ENCODE measurements at places on chromosomes 16 and 17.

GRCh38 chr17:40659911-40660310 lies 5.1 kb downstream of the KRT222 start:
- no peak for DNase-seq

DNA sequence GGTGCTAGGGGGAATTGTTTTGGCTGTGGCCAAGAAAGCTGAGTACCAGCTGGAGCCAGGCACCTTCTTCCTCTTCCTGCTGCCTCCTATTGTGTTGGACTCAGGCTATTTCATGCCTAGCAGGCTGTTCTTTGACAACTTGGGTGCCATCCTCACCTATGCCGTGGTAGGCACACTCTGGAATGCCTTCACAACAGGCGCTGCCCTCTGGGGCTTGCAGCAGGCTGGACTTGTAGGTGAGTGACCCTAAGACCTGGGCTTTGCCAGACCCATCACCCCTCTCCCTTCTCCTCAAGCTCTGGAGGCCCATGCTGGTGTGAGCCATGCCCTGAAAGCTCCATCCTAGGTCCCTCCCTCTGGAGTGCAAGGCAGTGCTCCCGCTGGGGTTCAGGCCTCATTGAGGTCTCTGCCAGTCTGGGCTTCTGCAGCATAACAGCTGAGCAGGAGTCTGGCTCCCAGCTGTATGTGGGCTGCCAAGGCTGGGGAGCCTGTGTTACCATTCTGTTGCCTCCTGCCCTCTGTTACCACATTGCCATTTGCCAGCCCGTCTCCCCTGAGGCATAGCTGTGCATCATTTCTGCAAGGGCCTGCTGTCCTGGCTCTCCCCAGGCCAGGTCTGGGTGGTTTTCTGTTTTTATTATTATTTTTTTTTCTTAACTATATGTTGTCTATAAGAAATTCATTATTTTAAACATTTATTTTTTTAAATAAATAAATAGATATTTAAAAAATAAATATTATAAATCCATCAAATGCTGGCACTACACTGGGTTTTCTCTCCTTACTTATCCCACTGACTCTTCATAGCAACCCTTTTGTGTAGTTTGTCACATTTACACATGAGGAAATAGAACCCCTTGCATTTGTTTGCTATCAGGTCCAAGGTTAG lies 4.1 kb downstream of the SLC9A5 start:
- no peak for DNase-seq

DNA sequence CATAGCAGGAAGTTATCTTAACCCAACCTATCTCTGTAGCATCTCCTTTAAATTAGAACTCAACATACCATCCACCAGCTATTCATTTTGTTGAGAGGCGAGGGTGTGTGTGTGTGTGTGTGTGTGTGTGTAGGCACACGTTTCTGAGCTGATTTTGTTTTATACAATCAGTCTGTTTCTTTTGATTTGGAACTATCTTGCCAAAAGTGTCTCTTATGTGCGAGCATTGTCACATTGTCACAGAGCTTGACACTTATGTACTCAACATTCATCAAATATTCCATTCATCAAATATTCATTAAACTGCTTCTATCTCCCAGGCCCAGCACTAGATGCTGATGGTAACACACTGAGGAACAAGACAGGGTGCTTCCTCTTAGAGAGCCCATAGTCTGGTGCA lies 180.4 kb downstream of the HAPSTR1 start:
- no peak for DNase-seq

DNA sequence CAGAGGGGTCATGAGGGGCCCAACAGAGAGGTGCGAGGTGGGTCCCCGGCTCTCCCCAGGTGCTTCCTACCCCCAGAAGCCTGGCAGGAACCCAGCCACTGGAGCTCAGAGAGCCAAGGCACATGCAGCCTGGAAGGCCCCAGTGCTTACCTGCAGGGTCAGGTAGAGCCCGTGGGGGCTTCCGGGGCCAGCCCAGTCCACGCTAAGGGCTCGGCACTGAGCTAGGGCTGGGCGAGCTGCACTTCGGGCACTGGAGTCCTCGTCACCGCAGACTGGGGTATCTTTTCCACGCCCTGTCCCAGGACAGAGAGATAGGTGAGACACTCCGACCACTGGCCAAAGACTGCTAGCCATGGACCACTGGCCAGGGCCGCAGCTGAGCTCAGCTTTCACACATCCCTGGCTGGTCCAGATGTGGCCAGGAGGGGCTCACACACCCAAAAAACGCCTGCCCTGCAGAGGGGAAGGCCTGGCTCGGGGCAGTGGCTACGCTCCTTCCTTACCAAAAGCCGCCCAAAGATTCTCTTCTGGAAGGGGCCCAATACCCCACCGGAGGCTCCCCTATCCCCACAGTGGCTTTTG lies 7.4 kb downstream of the KIFC3 start:
- no peak for DNase-seq

- DNase-seq, result peak; percentile 77
These were observed 9.1 kb upstream of the PPP1R1B start for GRCh38 chr17:39617446-39618245.

DNA sequence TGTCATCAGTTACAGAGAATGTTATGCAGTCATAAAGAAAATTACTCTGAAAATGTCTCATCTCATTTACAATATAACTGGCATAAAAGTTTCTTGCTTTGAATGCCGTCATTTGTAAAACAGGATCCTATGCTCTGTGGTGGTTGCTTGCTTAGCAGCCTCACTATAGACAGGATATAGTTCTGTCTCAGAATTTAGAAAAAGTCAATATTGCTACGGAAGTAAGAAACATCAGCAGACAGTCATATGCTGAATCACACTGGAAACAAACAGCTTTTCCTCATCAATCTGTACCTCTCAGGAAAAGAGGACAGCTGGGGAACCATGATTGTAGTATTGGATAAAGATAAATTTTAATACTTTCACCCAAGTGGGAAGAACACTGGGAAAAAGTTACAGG lies 105.5 kb downstream of the MYO1D start:
- no peak for DNase-seq

DNA sequence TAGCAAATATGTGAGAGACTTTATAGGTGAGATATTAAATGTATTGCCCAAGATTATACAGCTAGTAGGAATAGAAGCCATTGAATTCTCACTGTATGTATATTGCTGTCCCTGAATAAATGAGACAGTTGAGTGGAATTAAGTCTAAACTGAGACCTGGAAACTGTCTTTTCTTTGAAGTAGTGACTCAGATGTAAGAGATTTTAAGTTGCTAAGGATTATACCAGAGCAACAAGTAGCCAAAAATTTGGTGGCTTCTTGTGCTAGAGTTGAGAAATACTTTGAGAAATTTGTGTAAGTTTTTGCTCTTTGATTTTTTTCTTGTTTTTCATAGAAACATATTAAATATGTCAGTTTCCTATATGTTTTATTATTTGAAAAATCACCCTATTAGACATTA lies 58.7 kb downstream of the TANC2 start:
- no peak for DNase-seq

- no peak for DNase-seq
These were observed 23.1 kb upstream of the CDC6 start for GRCh38 chr17:40264458-40265185.

GRCh38 chr16:30350134-30350871 lies 4.8 kb downstream of the CD2BP2 start:
- DNase-seq, result no peak

DNA sequence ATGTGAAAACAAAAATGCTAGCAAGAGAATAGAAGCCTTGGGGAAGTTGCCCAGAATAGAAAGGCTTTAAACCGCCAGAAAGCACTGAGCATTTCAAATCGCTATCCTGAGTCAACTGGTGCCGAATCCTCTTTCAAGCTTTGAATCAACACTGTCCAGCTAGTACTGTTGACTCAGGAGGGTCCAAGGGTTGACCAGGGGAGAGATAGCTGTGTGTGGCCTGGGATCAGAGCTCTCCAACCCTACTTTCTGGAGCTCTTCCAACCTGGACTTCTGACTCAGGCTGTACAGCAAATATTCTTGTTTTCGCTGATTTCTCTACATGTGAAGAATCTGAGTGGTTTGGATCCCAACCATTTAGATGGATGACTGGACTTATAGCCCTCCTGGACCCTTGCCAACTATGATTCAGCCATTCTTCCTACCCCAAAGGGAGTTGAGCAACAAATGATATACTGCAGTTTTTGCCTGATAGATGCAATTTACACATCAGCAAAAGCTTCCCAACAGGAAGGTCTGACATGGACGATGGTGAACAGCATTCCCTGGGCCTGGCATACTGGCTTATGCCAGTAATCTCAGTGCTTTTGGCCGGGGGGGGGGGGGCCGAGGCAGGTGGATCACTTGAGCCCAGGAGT lies 154.0 kb upstream of the SDK2 start:
- DNase-seq, result no peak

GRCh38 chr17:31586946-31587345 lies 195.5 kb downstream of the RAB11FIP4 start:
- no peak for DNase-seq

DNA sequence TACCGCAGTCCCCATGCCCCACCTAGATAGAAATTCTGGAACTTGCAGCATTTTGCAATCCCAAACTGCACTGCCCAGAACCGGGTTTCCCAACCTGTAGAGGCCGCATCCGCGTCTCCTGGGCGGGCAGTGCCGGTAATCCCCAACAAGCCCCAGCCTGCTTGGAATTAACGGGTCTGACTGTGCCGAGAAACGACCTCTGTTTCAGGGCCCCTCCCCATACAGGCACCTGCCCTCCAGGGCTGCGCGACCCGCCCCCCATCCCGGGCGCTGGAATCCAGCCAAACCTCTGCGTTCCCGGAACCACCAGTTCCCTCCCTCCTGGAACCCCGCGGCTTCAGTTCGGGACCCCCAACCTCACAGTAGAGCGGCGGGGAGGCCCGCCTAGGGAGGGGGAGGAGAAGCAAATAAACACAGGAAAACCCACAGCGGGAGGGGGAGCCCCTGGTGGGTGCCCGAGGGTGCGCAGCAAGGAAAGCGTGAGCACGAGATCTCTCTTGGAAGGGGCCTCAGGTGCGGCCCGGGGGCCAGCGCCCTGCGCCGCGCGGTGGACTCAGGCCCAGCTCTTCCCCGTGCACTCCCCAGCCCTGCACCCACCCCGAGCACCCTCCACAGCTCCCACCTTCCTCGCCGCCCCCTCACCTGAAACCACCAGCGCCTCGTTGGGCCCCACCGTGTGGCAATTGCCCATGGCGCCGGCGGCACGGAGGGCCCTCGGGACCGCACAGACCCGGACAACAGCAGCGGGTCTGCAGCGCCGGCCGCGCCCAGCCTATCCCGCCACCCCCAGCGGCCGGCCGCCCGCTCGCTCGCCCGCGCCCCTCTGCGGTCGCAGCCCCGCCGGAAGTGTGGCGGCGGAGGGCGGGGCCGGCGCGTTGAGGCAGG lies at the start of gene FLOT2:
TSS of gene FLOT2 (minus strand) at position 850 of the 885 bp plus-strand sequence. CDS start at position 691, 159 bp downstream.
- DNase-seq, result peak; percentile 88

GRCh38 chr16:4494746-4495490 lies 18.7 kb downstream of the HMOX2 start:
- DNase-seq, result no peak

DNA sequence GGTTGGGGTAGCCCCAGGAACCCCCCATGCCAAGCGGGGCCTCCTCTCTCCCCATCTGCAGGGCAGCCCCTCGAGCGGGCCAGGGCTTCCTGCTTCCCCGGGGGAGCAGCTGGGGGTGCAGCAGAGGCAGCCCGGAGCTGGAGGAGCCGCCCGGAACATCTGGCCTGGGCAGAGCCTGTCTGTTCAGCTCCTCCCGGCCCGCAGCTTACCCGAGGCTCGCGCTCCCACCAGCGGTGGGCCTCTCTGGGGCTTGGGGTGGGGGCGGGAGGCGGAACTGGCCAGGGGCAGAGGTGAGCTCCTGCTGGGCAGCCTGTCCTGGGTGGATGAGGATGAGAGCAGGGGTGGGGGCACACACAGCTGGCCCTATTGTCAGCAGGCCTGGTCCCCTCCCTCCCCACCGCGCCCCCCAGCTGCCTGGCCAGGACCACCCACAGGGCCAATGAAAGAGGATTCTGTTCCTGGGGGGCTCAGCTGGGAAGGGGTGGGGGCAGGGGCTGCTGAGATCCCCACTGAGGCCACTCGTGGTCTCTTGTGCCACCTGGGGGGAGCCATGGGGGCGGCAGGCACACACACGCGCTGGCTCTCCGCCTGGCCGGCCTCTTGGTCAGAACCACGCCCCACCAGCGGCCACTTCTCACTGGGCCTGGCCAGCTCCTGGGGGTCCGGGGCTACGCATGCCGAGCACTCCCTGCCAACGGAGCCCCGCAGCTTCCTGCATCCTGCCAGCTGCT lies 34.7 kb downstream of the BAHCC1 start:
- no peak for DNase-seq

DNA sequence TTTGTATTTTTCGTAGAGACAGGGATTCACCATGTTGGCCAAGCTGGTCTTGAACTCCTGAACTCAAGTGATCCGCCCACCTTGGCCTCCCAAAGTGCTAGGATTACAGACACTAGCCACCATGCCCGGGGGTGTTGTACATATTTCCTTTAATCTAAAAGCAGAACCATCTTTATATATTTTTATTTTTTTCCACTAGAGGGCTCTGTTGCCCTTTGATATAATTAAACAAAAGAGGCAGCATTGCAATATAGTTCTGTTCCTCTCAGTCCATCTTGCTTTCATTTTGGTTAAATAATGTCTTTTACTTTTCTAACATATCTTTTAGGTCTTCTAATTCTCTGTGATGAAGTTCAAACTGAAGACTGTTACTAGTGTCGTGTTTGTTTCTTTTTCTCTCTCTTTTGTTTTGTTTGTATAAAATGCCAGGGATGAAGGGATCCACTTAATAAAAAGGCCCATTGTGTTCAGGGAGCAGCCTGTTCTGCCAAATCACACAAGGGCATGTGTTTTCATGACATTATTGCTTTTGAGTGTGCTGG lies 23.4 kb downstream of the WWOX start:
- DNase-seq, result peak; percentile 67

GRCh38 chr17:1957037-1957436 lies 68.1 kb downstream of the RTN4RL1 start:
- DNase-seq, result no peak

- no peak for DNase-seq
These were observed 229.4 kb downstream of the XYLT1 start for GRCh38 chr16:17241264-17241835.

- no peak for DNase-seq
These were observed 91.5 kb downstream of the VPS53 start for GRCh38 chr17:623121-623520.

GRCh38 chr16:87964049-87964659 lies 12.9 kb downstream of the BANP start:
- no peak for DNase-seq

DNA sequence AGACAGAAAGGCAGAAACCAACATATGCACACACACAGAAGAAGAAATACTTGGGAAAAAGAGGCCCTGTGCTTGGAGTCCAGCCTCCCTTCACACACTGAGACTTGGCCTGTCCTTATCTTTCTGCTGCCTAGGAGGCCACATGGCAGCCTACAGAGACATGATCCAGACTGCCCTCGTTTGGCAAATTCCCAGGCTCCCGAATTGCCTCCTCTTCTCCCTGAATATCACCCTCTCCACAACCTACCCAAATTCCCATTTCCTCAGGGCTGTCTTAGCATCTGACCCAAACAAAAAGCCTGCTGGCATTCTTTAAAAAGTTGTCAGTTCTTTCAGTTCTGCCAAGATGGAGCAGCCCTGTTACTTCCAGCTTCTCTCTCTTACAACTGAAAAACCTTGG lies 59.8 kb downstream of the DNAH17 start:
- DNase-seq, result no peak

GRCh38 chr16:48354877-48355855 lies 30.0 kb downstream of the SIAH1 start:
- no peak for DNase-seq

GRCh38 chr17:39812466-39812865 lies 51.6 kb downstream of the IKZF3 start:
- DNase-seq, result no peak
